Stimulated activated CD4-positive, alpha-beta T cell treated with anti-CD3 and anti-CD28 coated beads, Interleukin-12 subunit alpha, Interleukin-12 subunit beta, amount 100 ng/mL, for 24 hours (primary cell): ENCODE measurements at places on chromosomes 2 and 18.

DNA sequence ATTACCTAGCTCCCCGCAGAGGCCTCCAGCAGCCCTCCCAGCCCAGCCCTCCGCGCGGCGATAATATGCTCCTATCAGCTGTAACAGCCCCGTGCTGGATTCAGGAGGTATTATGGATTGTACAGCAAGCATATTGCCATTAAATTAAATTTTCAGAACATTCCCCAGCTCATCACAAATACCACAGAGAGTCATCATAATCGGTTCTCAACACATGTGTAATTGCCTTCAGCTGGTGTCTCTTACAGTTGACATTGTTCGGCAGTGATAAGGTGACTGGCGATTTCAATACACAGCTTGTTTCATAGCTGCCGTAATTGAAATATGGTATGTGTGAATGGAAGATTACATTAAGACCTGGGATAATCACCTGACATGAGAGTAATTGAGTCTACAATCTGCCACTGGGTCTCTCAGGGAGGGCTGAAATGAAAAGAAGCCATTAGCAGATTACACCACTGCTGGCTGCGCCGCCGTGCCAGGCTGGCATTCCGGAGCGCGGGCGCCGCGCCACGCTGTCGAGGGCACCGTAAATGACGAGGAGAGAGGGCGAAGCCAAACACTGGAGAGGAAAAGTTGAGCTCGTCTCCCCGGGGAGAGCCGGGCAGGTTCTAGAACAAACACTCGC, 549.4 kb upstream of the SALL3 start:
- no peak for DNase-seq

GRCh38 chr2:196208915-196209314, 37.5 kb upstream of the STK17B start:
- DNase-seq = no peak

- DNase-seq = no peak
Measured at GRCh38 chr2:12730265-12730664, 13.5 kb downstream of the TRIB2 start.

DNA sequence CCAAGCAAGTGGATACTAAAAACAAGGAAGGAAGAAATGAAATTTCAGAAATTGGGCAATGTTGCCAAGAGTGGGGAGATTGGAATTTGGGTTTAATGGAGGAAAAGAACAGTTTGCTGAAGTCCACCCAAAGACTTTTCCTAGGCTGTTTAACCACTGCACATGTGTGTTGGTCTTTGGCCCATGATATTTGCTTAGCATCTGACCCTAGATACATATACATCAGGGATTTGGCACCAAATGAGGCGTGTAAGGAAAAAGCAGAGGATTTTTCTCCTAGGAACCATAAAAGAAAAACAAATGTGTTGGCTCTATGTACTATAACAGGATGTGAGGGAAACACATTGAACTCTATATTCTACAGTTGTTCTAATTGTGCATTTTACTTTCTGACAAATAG, 80.7 kb upstream of the CD28 start:
- DNase-seq = no peak

DNA sequence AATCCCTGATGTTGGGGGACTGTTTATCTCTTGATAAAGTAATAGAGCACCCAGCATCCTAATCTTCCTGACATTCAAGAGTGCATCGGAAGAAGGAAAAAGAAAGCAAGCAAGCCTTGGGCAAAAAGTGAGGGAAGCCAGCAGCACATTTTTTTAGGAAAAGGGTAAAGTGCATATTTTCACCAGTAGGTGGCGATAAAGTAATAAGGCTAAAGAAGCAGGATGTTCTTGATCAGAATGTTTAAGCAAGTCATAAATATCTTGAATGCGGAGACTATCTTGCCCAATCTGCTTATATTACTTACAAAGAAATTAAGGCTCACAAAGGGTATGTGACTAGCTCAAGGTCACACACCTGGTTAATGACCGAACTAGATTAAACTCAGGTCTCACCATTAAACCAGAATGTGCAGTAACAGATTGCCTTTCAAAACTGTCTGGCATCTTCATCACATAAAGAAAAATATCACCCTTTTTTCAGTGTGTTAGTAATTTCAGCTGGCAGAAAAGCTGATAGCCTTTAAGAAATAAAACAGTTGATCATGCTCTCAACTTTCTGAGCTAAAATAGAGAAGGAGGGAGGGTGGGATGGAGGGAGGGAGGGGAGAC, 83.8 kb downstream of the VIT start:
- DNase-seq = no peak

DNA sequence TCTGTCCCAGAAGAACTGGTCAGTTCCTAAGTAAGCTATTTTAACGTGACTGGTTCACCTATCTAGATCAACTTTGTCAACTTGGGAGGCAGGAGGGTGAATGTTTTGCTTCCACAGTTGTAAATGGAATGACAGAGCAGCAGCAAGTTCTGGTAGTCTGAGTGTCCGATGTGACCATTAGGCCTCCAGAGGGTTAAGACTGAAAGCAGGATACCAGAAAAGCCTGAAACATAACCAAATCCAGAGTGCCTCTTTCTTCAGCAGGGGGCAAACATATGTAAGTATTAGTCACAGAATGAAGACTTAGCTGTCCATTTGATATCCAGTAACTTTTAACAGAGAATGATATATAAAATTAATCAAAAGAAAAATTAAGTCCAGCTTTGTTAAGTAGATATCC, 9.2 kb downstream of the HOXD3 start:
- DNase-seq = no peak

DNA sequence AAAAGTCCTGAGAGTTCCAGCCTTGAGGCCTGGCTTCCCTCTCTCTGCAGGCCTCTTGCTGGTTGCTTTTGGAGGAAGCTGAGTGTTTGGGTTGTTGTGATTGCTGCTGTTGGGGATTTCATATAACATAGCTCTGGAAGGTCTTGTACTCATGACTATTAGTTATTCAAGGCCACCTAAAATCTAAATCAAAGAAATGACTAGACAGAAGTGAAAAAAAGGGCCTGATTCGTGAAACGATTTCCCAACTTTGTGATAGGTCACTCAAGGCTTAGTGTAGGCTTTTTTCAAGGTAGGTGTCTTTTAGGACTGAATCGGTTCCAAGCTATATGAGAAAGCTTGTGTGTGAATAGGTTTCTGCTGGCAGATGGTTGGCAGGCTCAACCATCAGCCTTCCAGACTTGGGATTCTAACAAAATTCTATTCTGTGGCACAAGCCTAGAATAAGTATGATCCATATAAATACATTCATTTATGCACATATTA, 164.4 kb downstream of the FMNL2 start:
- no peak for DNase-seq

GRCh38 chr2:217981084-217981730, 21.6 kb downstream of the TNS1 start:
- DNase-seq = no peak

GRCh38 chr18:75429975-75430374, 2.5 kb upstream of the SMIM21 start:
- DNase-seq = no peak

GRCh38 chr2:223887127-223887526, 49.7 kb upstream of the AP1S3 start:
- DNase-seq = no peak

DNA sequence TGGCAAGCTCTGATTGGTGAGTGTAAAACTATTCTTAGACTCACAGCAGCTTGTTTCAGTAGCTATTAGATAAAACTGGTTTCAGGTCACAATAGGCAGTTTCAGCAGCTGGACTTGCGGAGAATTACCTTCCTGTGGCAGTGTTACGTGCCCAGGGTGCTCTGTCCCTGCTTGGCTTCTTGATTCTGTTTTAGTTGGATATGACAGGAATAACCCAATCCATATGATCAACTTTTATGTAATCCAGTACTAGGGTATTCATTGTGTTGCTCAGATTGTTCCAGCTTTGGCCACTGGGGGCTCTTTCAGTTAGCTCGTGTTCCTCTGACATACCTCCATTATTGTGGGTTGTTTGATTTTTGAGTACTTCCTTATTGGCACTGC, 43.1 kb downstream of the INPP4A start:
- DNase-seq = no peak

- DNase-seq = no peak
Measured at GRCh38 chr2:147086715-147087114, 758.1 kb upstream of the ACVR2A start.

DNA sequence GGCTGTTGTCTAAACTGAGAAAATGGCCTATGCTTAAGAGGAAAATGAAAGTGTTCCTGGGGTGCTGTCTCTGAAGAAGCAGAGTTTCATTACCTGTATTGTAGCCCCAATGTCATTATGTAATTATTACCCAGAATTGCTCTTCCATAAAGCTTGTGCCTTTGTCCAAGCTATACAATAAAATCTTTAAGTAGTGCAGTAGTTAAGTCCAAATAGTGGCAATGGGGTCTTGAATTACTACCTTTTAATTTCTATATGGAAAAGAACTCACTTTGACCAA, 13.8 kb upstream of the ALLC start:
- no peak for DNase-seq

DNA sequence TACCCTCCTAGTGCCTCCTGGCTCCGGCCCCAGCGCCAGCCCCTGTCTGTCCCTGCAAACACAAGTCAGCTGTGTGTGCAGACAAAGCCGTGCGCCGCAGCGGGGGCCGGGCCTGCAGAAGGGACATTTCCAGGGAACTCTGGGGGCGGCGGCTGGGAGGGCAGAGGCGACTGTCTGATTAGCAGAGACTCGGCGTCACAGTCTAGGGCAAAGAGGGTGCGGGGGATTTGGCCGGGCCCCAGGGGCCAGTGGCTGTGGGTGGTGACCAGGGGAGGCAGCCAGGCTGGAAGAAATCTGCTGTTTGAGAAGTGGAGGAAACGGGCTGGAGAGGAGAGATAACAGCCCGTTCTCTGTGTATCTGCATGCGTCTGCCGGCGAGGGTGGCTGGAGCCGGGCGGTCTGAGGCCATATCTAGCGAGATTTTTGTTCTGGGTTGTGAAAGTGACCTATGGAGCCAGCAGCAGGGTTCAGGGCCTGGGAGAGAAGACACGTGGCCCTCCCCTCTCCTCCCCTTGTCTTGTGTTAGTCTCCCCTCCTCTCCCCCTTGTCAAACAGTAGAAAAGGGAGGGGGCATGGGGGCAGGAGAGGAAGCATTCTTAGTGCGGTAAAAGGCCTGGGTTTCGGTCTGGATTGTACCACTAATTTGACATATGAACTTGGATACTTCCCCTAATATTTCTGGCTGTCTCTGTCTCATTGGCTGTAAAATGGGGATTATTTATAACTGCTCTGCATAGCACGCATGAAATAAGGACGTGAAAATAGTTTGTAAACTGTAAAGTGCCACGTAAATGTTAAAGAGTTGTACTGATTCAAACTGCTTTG, 169.4 kb downstream of the SMAD7 start:
- DNase-seq = no peak

DNA sequence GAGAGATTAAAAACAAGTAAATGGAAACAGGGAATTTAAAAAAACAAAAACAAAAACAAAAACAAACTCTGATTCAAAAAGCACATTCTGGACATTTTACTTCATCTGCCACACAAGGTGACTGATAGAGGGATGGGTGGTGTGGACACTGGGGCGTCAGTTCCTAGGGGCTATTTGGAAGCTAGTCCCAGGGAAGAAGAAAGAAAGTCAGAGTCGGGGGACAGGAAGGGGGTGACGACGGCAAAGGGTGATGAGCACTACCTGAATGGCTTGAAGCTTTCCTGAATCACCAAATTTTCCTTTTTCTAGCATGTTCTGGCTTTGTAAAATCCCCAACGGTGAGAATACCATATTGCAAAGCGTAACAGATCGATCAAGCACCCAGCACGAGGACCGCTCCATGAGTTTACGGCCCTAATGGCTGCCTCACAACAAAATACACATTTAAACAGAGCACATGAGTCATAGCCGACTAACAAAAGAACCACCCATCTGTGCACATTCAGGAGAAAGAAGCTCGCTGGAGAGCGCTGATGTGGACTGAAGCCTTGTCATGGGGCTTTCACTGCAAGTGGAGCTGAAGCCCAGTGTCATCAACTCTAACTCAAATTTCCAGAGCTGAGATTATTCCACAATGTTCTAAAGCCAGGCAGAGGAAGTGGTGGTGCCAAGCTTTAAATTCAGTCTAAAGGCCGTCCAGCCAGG, 178.9 kb downstream of the LNPK start:
- DNase-seq = no peak

DNA sequence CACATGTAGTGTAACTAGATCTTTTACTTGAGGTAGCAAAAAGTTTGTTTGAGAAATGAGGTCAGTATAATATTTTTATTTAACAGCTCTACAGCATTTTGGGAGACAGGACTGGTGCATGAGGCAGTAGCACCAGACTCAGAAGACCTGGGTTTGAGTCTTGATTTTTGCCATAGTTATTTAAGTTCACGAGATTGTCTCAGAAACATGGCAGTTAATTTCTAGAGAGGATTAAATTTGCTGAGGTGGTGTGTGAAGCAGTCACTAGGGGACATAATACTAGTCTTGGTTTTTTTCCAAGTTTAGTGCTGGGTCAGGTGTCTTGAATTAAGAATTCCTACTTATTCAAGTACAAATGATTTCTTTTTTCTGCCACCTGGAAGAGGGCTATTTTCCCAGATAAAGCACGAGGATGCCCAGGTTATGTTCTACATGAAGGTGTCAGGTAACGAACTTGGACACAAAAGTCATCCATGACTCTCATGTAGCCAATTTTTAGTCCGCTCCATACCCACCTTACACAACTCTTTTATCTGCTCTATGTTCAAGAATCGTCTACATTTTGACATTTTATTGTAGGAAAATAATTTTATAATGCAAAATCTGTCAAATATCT, 1.4 kb downstream of the MARCHF7 start:
- DNase-seq = no peak

- DNase-seq = no peak
Measured at GRCh38 chr2:71878626-71879508, 268.8 kb downstream of the CYP26B1 start.

GRCh38 chr18:40570615-40571014, 1384.4 kb upstream of the PIK3C3 start:
- no peak for DNase-seq

GRCh38 chr18:28189400-28190239, 12.7 kb upstream of the CDH2 start:
- DNase-seq = no peak

DNA sequence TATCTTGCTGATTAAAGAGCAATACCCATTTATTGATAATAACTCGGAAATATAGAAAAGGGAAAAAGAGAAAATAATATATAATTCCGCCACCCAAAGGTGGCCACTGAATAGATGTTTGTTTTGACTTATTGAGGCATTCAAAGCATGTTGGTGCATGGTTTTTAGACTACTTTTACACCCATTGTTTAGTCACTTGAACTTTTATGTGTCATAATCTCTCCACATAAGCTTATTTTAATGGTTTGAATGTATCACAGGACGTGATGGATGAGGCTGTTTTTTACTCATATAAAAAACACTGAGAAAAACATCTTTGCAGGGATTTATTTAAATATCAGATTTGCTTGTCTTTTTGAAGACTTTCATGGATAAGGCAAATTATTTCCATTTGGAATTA, 120.4 kb downstream of the ACKR3 start:
- DNase-seq = no peak
